Karpas-422 (cell line): ENCODE measurements at places on chromosomes 6 and 20.

DNA sequence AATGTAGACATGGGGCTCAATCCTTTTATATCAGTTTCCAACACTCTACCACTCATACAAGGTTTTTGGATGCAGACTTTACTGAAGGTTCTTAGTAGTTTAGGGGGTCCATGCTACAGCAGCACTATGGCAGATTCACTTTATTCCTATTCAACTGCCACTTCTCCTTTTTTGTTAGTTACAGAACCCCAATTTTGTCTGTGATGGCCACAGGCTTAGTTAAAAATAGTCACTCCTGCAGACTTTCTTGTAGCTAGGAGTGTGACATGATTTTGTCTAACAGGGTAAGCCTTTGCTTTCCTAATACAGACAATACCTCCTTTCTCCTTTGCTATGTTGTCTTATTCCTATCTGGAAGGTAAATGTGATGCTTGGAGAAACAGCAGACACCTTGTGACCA lies 90.0 kb upstream of the SLC24A3 start:
- DNase-seq = peak; percentile 51

- no peak for DNase-seq
These were observed 208.8 kb upstream of the TAB2 start for GRCh38 chr6:149108749-149109100.

- DNase-seq = no peak
These were observed 498.6 kb downstream of the BTBD3 start for GRCh38 chr20:12416281-12416680.

DNA sequence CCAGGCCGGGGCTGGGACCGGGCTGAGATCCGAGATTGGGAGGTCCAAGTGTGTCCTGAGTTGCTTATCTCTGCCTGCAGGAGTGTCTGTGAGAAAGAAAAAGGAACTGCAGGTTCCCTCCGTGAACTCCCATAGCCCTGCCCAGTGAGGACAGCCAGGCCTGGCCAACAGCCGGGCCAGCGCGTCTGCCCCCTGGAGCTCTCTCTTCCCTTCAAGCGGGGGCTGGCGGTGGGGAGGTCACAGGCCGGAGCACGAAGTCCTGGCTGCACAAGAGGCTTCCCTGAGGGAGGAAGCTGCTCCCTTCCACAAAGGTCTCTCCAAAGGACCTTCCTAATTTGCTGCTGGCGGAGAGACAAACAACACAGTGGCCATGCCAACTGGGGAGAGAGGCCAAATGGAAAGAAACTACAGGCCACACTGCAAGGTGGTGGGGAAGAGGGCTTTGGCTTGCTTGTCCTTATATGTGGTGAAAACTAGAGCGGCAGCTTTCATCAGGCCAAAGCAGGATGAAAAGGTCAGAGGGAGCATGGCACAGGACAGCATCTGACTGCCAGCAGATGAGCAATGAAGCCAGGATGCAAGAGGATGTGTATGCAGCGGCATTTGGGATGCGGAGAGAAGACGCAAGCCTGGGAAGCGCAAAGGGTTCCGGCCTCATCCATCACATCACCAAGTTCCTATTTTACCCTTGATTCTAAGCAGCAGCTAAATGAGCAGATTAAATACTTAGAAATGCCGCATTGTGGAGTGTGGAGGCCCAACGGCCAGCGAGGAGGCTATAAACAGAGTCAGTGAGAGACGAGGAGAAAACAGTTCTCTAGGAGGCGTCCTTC lies 260.0 kb downstream of the ERMARD start:
- no peak for DNase-seq

GRCh38 chr6:95803889-95804288 lies 211.9 kb upstream of the FUT9 start:
- DNase-seq = no peak

GRCh38 chr6:128438393-128438792 lies 82.0 kb downstream of the PTPRK start:
- DNase-seq = no peak
